EL (cell line): ENCODE measurements at places on chromosomes 13 and 19.
A peak's percentile ranks its signal among the peaks of the same experiment; 100 is the strongest.

GRCh38 chr13:50197705-50198104, 182.5 kb downstream of the KCNRG start:
- peak; percentile 12 for DNase-seq

GRCh38 chr13:21723807-21724505, 53.1 kb downstream of the FGF9 start:
- DNase-seq, result no peak

DNA sequence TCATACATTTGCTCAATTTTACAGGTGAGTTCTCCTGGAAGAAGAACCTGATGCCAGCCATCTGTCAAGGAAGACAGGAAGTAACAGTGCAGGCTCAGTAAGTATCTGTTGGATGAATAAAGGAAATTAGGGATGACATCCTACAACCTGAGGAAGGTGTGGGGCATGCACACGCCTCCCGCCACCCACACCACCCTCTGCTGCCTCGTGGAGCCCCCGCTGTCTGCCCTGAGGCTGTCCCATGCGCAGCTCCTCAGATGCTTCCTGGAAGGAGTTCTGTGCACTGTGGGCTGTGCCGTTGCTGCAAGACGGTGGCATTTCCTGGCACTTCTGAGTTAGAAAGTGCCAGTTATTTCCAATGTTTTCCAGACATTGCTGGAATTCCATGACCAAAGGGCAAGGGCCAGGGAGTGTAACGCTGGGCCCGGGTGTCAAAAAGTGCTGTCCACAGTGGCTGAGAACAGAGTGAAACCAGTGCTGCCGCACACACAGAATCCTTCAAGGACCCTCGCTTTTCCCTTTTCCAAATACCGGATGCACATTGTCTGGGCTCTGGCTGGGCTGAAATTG, 4.2 kb upstream of the TEX29 start:
- no peak for DNase-seq

DNA sequence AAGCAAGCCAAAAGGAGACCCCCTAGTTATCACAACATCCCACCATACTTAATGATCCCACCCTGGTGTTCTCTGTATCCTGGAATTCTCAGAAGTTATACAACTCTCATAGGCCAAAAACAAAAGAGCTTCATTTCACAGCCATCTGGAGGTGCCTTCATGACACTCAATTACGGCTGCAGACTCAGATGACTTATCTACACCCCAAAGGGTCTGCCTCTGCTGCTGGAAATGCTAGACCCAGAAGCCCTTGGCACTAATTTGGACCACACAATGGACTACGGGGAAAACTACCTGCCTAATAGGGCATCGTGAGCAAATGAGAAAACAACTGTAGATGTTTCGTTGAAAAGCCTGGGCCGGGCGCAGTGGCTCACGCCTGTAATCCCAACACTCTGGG, 40.2 kb downstream of the BRD4 start:
- DNase-seq, result no peak

DNA sequence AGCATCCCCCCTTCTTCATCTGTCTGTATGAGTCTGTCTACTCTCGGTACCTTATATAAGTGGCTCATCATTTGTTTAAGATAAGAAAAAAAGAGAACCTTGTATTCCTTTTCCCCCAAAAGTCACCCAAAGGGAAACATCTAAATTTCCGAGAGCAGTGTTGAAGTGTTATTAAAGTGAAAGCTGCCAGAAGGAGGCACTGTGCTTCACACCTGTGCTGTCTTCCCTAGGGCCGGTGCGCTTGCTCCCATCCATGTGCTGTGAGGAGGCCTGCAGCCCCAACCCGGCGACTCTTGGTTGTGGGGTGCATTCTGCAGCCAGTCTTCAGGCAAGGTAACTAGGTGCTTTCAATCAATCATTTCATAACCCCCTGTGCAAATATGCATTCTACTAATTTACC, 97.5 kb downstream of the TNFRSF19 start:
- no peak for DNase-seq

DNA sequence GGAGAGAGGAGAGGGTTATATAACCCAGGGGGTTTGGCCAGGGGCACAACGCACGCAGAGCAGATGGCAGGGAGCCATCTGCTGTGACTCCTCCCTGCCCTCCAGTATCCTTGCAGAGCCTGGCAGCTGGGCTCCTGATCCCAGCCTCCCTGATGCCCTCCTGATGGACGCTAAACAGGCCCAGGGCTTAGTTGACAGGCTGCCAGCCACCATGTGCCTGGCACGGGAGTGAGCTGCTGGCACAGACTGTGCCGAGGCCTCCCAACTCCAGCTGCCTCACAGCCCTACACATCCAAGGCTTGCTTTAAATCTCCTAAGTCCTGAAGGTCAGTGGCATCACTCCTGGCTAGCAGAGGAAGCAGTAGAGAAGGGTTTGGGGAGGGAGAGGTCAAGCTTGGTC, 16.7 kb downstream of the SYDE1 start:
- DNase-seq, result no peak

DNA sequence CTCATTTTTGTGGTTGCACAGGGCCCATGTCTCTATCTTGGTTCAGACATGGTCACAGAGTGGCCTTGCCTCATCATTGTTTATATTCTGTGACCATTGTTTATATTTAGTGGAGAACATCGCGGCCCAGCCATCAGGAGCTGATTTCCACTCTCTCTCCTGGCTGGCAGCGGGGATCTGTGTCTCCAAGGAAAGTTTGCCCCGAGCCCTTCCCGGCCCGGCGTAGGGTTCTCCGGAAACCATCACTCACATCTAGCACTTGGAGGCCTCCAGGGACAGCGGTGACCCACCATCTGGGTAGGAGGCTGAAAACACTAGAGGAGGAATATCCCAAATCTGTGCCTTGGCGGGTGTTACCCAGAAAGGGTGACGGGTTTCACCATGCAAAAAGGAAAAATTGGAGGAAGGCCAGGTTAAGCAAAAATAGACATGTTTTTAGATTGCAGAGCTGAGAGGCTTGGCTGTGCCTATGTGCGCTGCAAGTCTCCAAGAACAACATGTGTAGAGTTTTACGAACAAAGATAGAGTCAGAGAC, 726 bp upstream of the ZNF358 start:
- DNase-seq, result no peak

DNA sequence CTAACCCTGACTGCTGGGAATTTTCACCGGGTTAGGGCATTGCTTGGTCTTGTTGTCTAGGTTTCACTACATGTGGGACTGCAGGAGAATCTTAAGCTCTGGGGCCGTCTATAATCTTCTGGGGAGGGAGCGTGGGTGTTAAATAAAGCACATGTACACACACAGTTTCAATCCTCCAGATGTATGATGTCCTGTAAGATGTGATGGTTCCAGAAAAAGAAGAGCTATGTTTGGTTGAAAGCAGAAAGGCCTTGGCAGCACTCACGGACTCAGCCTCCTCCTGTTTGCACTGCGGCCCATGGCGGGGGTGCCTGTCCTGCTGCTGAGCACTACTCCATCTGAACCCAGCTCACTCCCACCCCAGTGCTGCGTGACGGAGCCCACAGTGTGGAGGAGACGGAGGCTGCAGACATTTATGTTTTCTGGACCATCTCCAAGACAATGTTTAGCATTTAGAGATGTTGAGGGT, 343.5 kb downstream of the TEX29 start:
- DNase-seq, result no peak

DNA sequence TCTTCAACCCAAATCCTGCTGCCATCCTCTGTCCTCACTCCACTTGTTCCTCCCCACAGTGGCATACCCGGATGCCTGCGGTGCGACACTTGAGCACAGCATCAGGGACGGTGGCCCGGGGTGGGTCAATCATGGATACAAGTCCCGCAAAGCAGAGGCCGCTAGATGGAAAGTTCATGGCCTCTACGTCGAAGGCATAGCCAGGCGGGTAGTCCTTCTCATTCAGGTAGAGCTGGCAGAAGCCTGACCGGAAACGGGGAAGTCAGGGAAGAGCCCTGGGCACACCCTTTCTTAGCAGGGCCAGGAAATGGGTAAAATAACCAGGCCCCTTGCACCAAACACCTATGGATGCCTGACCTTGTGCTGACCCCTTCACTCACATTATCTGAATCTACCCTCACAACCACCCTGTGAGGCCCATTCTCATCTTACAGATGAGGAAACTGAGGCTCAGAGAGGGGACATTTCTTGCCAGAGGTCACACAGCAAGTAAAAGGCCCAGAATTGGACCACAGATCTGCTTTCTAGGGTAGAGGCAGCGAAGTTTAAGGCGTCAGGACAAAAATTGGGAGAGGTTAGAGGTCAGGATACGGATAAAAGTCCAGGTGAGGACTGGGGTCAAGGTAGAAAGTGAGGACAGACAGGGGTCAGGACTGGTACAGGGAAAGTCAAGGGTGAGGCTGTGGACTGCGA, 6.5 kb downstream of the ATP4A start:
- DNase-seq, result no peak

DNA sequence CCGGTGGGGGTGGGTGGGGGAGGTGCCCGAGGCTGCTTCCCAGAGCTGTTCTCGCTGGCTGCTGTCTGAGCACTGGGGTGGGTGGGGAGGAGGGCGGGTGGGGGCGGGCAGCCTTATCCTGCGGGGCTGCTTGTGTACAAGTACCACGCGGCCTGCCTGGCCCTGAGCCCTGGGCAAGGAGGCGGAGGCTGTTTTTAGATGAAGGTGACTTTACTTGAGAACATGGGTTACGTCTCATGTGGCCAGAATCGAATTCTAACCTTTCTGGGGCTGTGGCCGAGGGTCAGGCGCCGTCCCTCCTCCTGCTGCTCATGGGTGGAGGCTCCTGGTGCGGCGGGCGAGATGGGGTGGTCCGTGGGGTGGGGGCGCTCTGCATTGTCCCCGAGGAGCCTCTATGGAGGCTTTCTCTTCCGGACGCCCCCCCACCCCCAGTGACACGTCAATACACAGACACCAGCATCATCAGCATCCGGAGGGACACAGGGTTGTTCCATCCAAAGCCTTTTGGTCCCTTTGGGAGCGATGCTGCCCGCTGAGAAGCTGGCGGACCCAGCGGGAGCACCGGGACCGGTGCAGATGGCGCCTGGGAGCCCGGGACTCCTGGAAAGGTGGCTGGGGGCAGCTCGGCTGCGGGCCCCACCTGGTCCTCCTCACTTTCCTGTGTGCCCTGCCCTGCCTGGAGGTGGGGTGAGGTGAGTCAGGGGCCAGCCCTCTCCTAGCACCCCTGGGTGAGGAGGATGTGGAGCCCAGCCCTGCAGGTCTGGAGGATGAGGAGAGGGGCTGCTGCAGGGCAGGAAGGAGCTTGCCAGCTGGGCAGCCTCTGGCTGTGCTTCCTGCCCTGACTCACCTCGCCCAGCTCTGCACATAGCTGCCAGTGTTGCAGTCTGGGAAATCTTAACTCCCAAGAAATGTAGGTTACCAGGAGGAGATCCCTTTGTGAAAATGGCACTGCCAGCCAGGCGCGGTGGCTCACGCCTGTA, 3.4 kb downstream of the BSG start:
- peak; percentile 67 for DNase-seq

- no peak for DNase-seq
Observed at GRCh38 chr13:34967851-34968562, 25.9 kb downstream of the NBEA start.

GRCh38 chr13:40031031-40031430, 375.6 kb downstream of the COG6 start:
- peak; percentile 80 for DNase-seq

- DNase-seq, result no peak
Observed at GRCh38 chr19:52741951-52742485, 7.2 kb upstream of the ZNF611 start.

DNA sequence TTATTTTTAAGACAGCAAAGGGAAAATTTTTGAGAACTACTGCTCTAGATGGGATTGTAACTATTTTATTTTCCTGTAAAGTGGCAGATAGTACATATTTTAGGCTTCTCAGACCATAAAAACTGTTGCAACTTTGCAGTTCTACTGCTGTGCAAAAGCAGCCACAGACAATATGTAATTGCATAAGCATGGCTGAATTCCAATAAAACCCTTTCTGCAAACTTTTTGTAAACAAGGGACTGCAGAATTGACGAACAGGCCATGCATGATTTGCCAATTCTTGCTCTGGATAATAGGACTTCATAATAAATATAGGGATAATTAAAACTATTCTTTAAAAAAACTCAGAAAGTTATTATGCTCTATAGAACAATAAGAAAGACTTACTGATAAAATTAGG, 149.1 kb downstream of the SLITRK5 start:
- no peak for DNase-seq

GRCh38 chr13:101919541-101920181, 467.2 kb downstream of the ITGBL1 start:
- peak; percentile 20 for DNase-seq

DNA sequence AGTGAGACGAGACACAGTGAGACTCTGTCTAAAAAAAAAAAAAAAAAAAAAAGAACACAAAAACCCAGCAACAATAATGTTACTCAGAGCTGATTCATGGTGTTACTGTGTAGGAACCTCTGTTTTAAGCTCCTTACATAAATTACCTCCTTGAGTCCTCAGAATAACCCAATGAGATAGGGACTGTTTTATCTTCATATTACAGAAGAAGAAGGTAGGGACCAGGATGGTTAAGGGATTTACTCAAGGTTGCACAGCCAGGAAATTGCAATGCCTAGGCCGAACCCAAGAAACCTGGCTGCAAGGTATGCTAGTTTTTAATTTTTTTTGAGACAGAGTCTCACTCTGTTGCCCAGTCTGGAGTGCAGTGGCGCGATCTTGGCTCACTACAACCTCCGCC, 1.5 kb upstream of the DAND5 start:
- DNase-seq, result no peak

DNA sequence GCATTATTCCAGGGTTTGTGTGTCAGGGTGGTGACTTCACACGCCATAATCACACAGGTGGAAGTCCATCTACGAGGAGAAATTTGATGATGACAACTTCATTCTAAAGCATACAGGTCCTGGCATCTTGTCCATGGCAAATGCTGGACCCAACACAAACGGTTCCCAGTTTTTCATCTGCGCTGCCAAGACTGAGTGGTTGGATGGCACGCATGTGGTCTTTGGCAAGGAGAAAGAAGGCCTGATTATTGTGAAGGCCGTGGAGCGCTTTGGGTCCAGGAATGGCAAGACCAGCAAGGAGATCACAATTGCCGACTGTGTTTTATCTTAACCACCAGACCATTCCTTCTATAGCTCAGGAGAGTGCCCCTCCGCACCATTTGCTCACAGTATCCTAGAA, 18.2 kb upstream of the SLC25A30 start:
- DNase-seq, result no peak
